ENCODE measurements at places on chromosomes 6 and 20.
A peak's percentile ranks its signal among the peaks of the same experiment; 100 is the strongest.

DNA sequence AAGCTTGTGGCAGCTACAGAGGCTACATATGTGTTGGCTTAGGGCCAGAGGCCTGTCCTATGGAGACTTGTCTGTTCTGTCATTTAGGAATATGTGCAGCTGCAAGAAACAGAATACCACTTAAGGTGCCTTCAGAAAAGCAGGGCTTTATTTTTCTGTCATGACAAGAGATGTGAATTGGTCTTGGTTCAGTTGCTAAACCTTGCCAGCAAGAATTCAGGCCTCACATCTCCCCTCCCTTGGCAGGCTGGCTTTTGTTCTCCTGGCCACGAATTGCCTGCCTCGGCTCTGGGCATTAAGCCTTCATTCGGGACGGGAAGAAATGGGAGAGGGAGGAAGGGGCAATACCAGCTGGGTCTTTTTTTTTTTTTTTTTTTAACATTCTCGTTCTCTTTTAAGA lies 82.4 kb upstream of the TGM3 start:
- H3K36me3 ChIP-seq, result no peaks in the 10 kb centered on the region
- no peak for DNase-seq
- H3K27me3 ChIP-seq, result peaks cover 5% of the 10 kb centered on the region
- no peaks in the 10 kb centered on the region for H3K4me1 ChIP-seq
- no peak overlapping the region for H3K4me3 ChIP-seq
- no peak overlapping the region for H3K27ac ChIP-seq

DNA sequence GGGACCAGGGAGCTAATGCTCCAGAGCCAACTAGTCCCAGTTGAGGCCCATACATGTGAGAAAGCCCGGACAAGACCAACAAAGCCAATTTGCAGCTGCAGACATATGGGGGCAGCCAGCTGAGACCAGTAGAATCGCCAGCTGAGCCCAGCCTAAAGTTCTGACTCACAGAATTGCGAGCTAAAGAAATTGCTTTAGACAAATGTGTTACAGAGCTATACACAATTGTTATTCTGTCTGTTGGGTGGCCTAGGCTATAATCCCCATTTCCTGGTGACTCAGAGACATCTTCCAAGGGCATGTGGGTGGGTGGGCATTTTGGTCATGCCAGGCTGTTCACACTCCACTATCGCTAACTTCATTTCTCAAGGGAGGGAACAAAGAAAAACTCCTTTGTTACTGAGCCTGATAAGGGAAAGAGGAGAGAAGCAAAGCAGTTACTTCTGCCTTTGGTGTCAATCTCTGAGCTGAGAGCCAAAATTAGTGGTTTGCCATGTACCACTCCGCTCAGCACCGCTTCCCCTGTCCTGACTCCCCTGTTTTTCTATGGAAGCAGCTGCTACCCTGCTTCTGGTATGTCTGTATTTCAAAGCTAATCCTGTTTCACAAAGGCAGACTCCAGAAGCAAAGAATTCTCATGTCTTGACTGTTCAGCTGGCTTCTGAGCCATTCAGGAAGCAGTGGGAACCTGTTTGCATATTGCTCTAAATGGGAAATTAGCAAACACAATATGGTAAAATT lies 26.1 kb downstream of the SCP2D1 start:
- H3K4me1 ChIP-seq, result no peaks in the 10 kb centered on the region
- no peak overlapping the region for H3K27ac ChIP-seq
- no peaks in the 10 kb centered on the region for H3K27me3 ChIP-seq

DNA sequence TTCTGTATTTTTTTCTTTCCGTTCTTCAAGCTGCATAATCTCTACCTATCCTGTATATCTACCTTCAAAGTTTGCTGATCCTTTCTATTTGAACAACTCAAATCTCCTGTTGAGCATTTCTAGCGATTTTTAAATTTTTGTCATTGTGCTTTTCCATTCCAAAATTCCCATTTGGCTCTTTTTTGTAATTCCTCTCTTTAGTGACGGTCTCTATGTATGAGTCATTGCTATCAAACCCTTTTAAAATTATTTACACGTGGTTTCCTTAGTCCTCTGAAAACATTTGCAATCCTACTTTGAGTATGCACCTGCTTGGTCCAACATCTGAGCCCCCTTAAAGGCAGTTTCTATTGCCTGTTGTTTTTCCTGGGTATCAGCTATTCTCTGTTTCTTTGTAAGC lies 100.5 kb upstream of the FOXC1 start:
- no peaks in the 10 kb centered on the region for H3K27me3 ChIP-seq
- H3K27ac ChIP-seq, result no peak overlapping the region
- no peaks in the 10 kb centered on the region for H3K4me1 ChIP-seq
- no peak for DNase-seq
- H3K4me3 ChIP-seq, result no peak overlapping the region
- no peaks in the 10 kb centered on the region for H3K36me3 ChIP-seq

GRCh38 chr6:147538821-147539220 lies 30.3 kb downstream of the SAMD5 start:
- DNase-seq, result no peak

GRCh38 chr6:17015144-17015543 lies 86.7 kb upstream of the STMND1 start:
- no peaks in the 10 kb centered on the region for H3K36me3 ChIP-seq
- no peaks in the 10 kb centered on the region for H3K27me3 ChIP-seq
- DNase-seq, result no peak
- H3K4me3 ChIP-seq, result no peak overlapping the region

GRCh38 chr20:33919653-33920052 lies 74.1 kb upstream of the RALY start:
- no peaks in the 10 kb centered on the region for H3K27me3 ChIP-seq
- no peak overlapping the region for H3K27ac ChIP-seq
- H3K4me1 ChIP-seq, result no peaks in the 10 kb centered on the region
- no peak for DNase-seq
- H3K4me3 ChIP-seq, result no peak overlapping the region

DNA sequence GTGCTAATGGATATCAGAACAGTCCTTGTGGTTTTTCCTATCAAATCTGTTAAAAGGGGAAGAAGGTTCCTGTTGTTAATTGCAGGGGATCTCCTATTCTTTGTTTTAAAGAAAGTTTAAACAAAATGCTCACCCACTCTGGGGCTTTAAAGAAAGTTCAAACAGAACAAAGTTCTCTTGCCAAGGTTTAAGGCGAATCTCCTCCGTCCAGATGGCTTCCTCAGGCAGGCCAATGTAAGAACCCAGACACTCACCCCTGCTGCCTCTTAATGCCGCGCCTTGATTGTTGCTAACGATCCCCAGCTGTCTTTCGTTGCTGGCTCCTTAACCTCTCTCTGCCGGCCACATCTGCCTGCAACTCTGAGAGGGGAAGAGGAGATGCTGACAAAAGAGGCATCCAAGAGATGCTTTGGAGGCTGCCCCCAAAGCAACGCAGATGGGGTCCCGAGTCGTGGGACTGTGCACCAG lies 235.0 kb upstream of the PRDM1 start:
- H3K4me3 ChIP-seq, result no peak overlapping the region
- H3K27ac ChIP-seq, result no peak overlapping the region
- no peaks in the 10 kb centered on the region for H3K36me3 ChIP-seq
- H3K4me1 ChIP-seq, result no peaks in the 10 kb centered on the region

GRCh38 chr6:5950361-5950785 lies 56.4 kb downstream of the NRN1 start:
- no peaks in the 10 kb centered on the region for H3K4me1 ChIP-seq
- no peak for DNase-seq
- no peaks in the 10 kb centered on the region for H3K27me3 ChIP-seq
- no peaks in the 10 kb centered on the region for H3K36me3 ChIP-seq

GRCh38 chr20:58718729-58719128 lies 26.1 kb downstream of the NPEPL1 start:
- H3K27ac ChIP-seq, result no peak overlapping the region
- no peak overlapping the region for H3K4me3 ChIP-seq
- H3K36me3 ChIP-seq, result peaks cover 21% of the 10 kb centered on the region
- H3K27me3 ChIP-seq, result peaks cover 13% of the 10 kb centered on the region

DNA sequence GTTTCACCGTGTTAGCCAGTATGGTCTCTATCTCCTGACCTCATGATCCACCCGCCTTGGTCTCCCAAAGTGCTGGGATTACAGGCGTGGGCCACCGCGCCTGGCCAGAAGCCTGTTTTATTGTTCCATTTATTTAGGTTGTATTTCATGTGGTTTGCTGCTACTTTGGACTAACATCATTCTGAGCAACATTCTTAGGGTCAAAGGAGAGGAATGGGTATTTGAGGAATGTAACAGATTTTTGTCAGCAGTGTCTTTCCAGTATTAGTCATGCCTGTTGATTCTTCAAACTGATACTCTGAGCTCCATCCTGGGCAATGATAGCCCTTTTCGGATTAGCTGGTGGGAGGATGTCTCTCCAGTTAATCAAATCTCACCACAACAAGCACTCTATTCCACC lies 213.0 kb upstream of the CITED2 start:
- H3K27me3 ChIP-seq, result no peaks in the 10 kb centered on the region
- no peaks in the 10 kb centered on the region for H3K36me3 ChIP-seq
- no peak for DNase-seq
- peaks cover 16% of the 10 kb centered on the region for H3K4me1 ChIP-seq
- H3K27ac ChIP-seq, result peak overlapping the region; percentile 20
- H3K4me3 ChIP-seq, result no peak overlapping the region

GRCh38 chr20:38173237-38174156 lies 8.4 kb upstream of the TGM2 start:
- peaks cover 9% of the 10 kb centered on the region for H3K4me1 ChIP-seq
- no peak for DNase-seq
- no peak overlapping the region for H3K4me3 ChIP-seq

DNA sequence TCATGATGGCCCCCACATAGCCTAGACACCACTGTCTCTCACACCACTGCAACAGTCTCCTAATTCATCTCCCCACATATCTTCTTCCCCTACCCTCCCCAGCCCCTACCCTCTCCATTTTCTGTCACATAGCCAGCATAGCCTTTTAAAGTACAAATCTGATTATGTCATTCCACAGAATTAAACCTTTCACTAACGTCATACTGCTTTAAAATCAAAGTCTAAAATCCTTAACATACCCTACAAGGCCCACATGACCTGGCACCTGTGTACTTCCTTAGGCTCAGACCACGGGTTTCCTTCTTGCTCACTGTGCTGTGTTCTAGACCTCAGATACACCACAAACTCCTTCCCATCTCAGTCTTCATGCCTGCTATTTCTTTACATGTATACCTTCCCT lies 5.9 kb downstream of the OSTM1 start:
- no peak overlapping the region for H3K27ac ChIP-seq
- no peak for DNase-seq
- no peak overlapping the region for H3K4me3 ChIP-seq
- no peaks in the 10 kb centered on the region for H3K27me3 ChIP-seq

- H3K4me1 ChIP-seq, result no peaks in the 10 kb centered on the region
- H3K36me3 ChIP-seq, result no peaks in the 10 kb centered on the region
- no peak overlapping the region for H3K27ac ChIP-seq
- no peaks in the 10 kb centered on the region for H3K27me3 ChIP-seq
Observed at GRCh38 chr6:8335896-8336295, 99.4 kb downstream of the SLC35B3 start.

DNA sequence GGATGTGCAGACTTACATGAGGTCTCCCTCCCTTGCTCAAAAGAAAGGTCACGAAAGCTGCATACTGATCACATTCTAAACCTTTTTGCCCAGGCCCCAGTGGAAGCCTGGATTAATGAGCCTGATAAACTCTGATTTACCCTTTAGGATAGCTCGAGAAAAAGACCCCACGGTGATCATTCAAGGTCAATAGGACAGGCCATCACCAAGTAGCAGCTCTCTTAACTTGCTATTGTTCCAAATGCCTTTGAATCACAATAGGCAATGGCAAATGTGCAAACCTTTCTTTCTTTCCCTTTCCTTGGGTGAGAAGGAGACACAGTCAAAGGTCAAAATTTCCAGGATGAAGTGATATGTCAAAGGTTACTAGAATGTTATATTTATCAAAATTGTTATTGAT lies 327.3 kb downstream of the HDGFL1 start:
- no peak overlapping the region for H3K4me3 ChIP-seq
- no peak overlapping the region for H3K27ac ChIP-seq
- H3K4me1 ChIP-seq, result peaks cover 5% of the 10 kb centered on the region
- no peaks in the 10 kb centered on the region for H3K36me3 ChIP-seq
- DNase-seq, result no peak
